Activated T-cell treated with anti-CD3 and anti-CD28 coated beads for 48 hours (primary cell): ENCODE measurements at places on chromosomes 3 and 15.

- no peak for DNase-seq
Observed at GRCh38 chr3:86029590-86029989, 961.4 kb downstream of the VGLL3 start.

GRCh38 chr3:63689285-63689684 is 36.8 kb downstream of the SNTN start:
- DNase-seq: no peak

DNA sequence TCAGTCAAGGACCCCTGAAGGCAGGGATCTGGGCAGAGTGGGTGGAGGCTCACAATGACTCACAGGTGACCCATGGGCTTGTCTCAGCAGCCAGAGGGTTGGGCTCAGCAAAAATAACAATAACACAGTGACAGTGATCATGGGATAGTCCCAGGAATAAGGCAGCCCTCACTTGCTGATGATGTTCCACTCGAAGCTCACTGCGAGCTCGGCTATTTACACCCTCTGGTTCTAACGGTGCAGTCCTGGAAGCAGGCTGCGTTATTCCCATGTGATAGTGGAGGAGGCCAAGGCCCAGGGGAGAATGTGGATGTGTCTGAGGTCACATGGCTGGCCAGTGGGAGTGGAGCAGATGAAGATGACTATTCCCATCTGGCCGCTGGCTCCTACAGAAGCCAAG is 16.2 kb downstream of the CCDC33 start:
- no peak for DNase-seq

GRCh38 chr15:80942746-80943565 is 46.7 kb downstream of the MESD start:
- no peak for DNase-seq
